Amniotic stem cell (primary cell): ENCODE measurements at places on chromosomes 3 and 15.
A peak's percentile ranks its signal among the peaks of the same experiment; 100 is the strongest.

GRCh38 chr3:130712718-130713423, 33.8 kb downstream of the PIK3R4 start:
- no peak for DNase-seq

- peak; percentile 21 for DNase-seq
Observed at GRCh38 chr3:129439226-129439816, 427 bp downstream of the MBD4 start.

DNA sequence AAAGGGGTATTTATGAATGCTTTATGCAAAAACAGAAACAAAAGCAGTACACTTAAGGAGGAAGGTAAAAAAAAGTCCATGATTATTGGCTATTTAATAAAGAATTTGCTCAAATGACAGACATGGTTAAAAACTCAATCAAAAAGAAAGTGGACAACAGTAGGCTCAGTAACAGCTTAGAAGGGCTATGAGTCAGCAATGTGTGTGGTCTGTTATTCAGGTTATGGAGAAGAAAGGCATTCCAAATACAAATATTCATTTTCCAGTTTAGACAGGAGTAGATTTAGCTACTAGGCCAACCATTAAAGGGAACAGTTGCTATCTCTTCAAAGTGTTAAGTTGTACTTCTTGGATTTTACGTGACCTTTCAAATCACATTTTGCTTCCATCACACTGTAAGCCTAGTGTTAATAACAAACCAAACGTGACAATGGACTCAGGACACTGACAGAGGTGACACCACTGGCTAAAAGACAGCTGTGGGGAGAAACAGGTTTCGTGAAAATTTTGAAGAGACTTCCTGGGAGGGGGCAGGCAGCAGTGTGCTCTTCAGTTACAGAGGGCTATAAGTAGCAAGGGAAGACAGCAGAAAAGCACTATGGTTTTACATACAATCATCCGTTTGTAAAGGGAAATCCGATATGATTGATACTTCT, 41.7 kb upstream of the MYO5C start:
- no peak for DNase-seq

GRCh38 chr3:171178714-171179113, 152.2 kb upstream of the SLC2A2 start:
- no peak for DNase-seq

- no peak for DNase-seq
Observed at GRCh38 chr3:134656211-134656800, 5.5 kb upstream of the KY start.

DNA sequence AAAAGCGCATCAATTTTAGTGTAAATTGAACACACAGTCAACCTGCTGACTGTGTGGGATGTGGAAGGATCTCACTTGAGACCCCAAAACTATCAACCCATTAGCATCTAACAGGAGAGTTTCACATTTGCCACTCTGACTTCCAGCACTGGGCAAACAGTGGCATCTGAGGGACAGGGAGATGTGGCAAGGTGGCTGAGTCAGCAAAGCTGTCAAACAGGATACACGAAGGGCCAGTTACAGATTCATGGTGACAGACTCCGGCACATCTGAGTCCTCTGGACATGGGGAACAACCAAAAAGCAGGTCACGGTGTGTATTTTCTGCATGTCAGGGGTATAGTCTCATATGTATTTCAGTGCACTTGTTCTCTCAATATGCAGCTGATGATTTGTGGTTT, 573.4 kb upstream of the PPP2R3A start:
- DNase-seq = no peak

- no peak for DNase-seq
Observed at GRCh38 chr15:39472621-39473297, 108.1 kb upstream of the THBS1 start.

GRCh38 chr3:128345196-128345595, 121.5 kb downstream of the DNAJB8 start:
- DNase-seq = no peak

GRCh38 chr3:171561596-171562323, 101.6 kb upstream of the TNIK start:
- no peak for DNase-seq

DNA sequence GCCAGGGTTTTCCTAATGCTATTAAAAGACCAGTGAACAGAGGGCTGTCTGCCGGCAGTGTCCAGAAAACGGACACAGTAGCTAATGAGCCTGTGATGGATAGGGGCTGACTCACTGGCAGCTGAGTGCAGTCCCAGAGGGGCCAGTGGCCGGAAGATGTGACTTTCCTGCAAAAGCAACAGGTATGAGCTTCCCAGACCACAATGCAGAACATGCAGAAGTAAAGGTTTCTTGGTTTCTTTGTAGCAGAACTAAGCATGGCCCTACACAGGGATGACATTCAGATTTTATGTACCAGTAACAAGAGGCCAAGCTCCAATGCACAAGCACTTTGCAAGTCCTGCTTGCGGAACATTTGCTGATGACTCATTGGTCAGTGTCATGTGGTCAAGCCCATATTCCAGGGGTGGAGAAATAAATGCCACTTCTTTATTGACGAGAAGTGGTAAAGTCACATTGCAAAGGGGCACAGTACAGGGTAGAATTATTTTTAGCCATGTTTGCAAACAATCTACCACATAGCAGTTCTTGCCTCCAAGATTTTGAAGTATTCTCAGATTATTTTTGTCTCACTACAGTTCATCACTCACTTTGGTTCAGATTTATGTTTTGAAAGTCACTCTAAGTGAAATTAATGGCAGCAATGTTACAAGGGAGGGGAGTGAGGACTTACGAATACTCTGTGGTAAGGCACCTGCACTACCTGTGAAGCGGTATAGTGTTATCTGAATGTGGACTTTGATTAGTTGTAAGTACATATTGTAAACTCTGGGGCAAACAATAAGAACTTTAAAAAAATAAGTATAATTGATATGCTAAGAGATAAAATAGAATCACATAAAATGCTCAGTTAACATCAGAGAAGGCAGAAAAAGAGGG, 263.3 kb downstream of the ABHD5 start:
- DNase-seq = peak; percentile 1

GRCh38 chr3:39063143-39063542, 11.3 kb downstream of the WDR48 start:
- DNase-seq = no peak

DNA sequence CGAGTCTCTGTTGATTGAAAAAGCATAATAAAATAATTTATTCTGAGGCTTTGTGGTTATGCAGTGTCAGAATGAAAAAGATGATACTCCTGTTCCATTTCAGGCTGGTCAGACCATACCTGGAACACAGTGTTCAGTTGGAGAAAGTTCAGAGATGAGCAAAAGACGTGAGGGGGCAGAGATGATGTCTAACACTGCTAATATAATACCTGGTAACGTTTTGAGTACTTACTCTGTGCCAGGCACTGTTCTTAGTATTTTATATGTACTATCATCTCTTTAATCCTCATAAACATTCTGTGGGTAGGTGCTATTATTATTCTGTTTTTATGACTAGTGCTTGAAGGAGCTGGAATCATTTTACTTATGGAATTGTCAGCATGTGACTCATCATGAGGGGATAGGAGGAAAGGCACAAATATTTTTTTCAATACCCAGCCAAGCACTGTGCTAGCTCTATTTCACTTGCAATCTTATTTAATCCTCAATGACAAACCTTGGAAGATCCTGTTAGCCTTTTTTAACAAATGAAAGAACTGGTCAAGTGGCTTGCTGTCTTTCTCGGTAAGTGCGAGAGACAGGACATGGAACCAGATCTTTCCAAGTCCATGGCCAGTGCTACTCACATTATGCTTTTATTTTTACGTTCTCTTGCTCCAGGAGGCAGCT, 31.8 kb downstream of the IQGAP1 start:
- peak; percentile 79 for DNase-seq

DNA sequence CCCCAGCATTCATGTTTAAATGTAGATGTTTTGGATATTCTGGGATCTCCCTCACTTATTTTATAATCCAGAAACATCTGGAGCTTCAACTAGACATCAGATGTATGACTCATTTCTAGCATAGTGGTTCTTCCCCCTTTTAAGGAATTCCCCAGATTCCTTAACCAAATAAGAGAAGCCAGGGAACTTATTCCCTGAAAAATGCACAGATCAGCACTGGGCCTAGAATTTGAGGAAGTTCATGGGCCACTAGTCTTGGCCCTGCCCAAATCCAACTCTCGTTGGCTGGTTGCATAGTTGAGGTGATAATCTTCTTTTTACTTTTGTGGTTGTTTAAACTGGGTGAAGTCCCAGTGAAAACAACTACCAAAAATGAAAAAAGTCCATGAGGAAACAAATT, 20.4 kb downstream of the RARRES1 start:
- DNase-seq = peak; percentile 31
